ENCODE measurements at places on chromosomes 3 and 15. TPM values are rescaled to one million over a fixed set of nuclear protein-coding genes. Genes with fewer than 3 reads are reported as not detected.

GRCh38 chr15:74776821-74777768 lies 4.8 kb upstream of the CSK start:
- no peak for ATAC-seq

LINGO1 gene
- 0.54 TPM for total RNA-seq

DNA sequence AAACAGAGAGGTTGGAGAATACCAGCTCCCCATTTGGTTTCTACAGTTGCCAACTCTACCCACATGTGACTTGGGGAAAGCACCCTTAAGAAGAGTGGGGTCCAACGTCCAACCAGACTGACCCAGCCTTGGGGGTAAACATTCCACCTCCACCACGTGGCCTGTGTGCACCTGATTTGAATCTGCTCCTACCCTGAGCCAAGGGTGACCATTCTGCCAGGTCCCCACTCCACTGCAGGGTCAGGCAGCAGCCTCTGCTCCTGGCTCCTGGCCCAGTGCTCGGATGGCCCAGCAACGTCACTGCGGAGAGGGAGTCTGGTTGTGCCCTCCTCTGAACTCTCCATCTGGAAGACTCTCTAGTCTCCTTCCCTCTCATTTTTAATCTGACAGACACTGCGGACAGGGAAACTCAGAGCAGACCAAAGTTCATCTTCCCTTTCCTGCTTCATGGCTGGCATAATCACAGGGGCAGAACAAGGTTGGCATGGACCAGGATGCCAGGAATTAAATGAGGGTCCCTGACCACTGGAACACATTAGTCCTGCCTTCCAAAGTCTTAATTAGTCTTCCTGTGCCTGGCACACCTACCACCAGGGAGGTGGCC lies 29.4 kb downstream of the FHIT start:
- ATAC-seq: no peak

- ATAC-seq: no peak
Measured at GRCh38 chr3:142857056-142857455, 31.8 kb downstream of the PCOLCE2 start.

DNA sequence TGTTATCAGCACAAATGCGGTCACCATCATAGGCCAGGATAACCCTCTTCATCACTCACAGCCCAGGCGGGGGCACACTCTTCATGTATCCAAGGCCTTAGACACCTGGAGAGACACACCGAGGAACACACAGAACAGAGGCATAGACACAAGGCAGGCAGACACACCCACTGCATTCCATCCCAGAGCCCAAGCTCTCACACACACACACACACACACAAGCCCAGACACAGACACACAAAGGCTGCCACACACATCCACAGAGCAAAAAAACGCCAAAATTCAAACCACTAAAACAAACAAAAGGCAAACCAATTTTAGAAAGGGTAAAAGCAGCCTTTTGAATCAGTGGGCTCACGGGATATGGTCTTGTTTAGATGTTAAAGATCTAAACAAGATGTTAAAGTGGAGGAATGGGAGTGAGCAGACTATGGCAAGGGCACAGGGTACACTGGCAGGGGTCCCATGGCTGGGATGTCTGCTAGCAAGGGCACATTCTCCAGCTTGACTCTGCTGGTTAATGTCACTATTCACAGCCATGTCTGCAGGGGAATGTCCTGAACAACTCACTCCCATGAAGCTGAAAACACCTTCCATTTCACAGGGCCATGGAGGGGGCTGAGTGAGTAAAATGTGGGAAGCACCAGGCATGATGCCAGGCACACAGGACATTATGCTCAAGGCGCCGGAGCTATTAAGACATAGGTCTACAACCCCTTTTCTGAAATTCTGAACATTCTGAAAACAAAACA lies 14.9 kb upstream of the CRABP1 start:
- ATAC-seq: no peak

DNA sequence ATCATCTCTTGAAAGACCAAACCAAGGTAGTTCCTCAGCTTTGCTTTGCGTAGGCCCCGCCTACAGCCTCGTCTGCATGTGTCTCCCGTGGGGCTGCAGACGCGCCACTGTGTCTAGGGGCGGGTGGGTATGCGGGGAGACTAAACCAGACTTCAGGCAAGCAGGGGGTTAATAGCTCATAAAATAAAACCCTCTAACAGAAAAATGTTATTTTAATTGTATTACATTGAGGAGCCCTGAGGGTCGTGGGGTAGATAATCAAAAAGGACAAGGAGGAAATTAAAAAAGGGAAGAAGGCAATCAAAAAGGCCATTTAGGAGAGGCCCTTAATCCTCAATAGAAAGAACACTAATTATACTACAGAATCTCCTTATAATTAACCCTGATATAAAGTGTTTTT lies 247.6 kb upstream of the ICE2 start:
- no peak for ATAC-seq

GOLGA8G gene
- total RNA-seq: not detected

CADPS gene
- 0.31 TPM for total RNA-seq

DNA sequence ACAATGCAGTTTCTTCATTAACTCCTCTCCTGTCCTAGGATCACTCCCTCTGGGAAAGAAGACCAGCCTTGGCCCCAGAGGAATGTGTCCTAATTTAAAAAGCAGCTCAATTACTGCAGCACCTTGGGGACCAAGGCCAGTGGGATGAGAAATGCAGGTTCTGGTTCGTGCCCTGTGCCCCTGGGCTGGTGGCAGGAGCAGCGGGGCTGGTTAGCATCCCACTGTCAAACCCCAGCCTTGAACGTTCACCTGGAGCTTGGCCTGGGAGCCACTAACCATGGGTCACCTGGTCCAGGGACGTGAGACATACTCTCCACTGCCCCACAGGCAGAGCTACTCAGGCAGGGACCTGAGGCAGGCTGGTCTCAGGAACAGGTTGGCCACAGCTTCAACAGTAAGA lies 8.4 kb upstream of the RTP3 start:
- no peak for ATAC-seq

GRCh38 chr15:68770216-68770615 lies 50.5 kb downstream of the ANP32A start:
- no peak for ATAC-seq

DNA sequence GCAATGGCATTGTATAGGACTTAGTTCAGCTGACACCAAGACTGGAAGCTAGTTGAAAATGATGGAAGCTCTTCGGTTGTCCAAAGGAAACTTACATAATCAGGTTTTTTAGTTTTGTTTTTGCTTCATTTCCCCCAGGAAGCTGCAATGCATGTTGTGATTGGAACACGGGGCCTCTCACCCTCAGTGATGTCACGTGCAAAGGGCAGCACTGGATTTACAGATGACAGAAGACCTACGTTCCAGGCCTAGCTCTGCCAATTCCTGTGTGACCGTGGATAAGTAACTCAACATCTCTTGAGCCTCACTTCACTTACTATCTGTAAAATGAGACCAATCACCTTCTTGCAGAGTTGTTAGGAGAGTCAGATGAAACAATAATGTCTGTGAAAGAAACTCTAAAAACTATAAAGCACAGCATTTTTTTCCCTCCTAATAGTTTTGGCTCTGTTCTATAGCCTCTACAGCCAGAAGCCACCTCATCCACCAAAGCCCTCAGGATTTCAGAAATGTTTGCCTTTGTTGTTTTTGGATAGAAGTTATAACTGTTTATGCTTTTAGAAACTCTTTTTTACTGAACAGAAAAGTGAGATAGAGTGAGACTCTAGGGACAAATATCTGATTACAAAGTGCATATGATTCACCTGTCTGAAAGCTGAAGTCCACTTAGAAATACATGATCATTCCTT lies 4.6 kb downstream of the RBSN start:
- no peak for ATAC-seq

GRCh38 chr3:123881771-123882170 lies 2.4 kb downstream of the MYLK start:
- no peak for ATAC-seq

- peak; percentile 65 for ATAC-seq
Measured at GRCh38 chr3:196423044-196423781, 9.0 kb downstream of the UBXN7 start.

TMCO5A gene
- not detected for total RNA-seq

EFCC1 gene
- 7.3 TPM for total RNA-seq

DNA sequence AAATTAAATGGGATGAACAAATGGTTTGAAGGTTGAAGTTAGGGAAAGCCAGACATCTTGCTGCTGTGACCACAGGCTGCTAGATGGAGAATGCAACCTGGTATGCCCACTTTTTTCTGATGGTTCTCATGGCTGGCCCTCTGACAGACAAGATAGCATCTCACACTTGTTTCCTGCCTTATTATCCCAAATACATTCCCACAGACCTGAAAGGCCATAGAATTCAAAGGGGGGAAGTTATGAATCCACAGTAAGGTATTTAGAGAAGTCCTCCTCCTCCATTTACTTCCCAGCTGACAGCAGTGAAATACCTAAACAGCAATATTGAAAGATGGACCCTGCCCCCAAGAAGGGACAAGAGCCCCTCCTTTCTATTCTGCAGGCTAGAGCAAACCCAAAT lies 32.4 kb downstream of the LEO1 start:
- ATAC-seq: no peak

GRCh38 chr15:64058279-64058678 lies 12.0 kb upstream of the DAPK2 start:
- ATAC-seq: no peak

DNA sequence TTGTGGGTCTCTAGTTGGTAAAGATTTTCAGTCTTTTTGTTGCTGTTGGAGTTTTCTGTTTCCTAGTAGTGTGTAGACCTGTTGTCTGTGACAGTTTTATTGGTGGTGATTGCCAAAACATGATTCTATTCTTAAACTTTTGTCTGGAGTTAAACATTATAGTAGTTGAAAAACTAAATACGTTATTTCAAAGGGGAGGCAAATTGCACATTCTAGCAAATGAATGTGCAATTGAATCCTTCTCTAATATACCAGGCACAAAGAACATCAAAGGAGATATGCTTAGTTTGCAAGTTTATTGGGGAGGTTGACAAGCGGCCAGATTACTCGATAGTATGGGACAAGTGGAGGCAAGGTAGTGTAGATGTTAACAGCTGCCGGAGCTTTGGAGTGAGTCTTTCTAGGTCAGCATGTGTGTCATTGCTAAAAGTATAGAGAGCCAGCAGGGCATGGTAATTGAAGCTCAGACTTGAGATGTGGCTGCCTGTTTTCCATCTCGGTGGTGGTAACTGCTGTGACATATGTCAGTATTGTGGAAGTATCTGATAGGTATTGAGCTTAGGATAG lies 20.6 kb downstream of the CHD2 start:
- ATAC-seq: no peak

CPA3 gene
- 18.6 TPM for total RNA-seq

GRCh38 chr3:71515636-71516365 lies 67.7 kb downstream of the FOXP1 start:
- ATAC-seq: peak; percentile 57

- no peak for ATAC-seq
Measured at GRCh38 chr3:103499967-103500366, 1065.2 kb downstream of the ZPLD1 start.

GRCh38 chr3:73314151-73314951 lies 252.9 kb downstream of the EBLN2 start:
- no peak for ATAC-seq

DNA sequence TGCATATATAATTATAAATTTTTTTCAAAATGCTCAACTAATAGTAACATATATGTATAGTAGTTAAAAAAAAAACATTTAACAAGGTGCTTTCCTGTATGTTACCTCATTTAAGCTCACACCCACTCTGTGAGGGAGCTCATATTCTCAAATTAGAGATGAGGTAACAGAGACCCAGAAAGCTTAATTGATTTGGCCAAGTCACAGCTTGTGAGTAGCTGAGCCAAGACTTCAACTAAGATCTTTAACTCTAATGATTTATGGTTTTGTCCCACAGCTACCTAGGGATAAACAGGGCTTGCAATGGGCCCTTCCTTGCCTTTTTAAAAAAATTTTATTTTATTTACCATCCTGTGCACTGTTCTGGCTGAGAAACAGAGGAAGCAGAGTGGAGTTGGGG lies 230.0 kb upstream of the GOLIM4 start:
- ATAC-seq: no peak

GRCh38 chr15:58521293-58521991 lies 89.7 kb downstream of the LIPC start:
- ATAC-seq: peak; percentile 37

DNA sequence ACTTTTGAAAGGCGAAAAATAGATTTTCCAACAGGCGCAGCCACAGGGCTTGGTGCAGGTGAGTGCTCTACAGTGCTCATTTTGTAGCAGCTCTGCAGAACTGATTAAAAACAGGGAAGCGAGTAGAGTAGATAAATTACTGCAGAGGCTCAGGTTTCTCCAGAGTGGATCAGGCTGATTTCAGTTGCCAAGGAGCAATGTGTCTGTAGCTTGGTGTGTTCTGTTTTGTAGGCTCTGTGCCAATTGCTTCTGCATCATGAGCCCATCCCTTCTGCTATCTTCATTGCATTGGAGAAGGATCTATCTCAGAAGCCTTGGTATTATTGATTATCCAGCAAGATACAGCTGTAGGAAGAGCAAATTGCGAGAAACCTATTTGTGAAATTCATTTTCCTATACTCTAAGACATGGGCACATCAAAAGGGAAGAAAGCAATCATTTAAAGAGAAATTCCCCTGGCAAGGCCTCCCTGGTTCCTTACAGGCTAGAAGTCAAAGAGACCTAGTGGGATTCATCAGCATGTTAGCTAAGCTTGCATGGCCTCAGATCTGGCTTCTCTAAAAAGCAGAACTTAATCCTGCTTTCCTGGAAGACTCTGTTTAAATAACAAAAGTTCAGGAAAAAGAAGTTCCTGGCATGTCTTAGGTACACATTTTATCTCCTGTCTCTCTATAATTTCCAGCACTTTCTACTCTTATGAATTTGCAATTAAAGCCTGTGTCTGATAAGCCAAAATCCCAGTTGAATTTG lies 432.4 kb upstream of the ATP10A start:
- ATAC-seq: no peak

GRCh38 chr15:76065245-76065644 lies 5.5 kb downstream of the TMEM266 start:
- ATAC-seq: no peak

- ATAC-seq: no peak
Measured at GRCh38 chr15:25439369-25439836, 579 bp upstream of the UBE3A start.

ZWILCH gene
- total RNA-seq: 6.0 TPM

GRCh38 chr15:98513428-98513986 lies 134.8 kb upstream of the IGF1R start:
- ATAC-seq: no peak

GRCh38 chr3:48240000-48240963 lies 622 bp upstream of the ZNF589 start:
- peak; percentile 4 for ATAC-seq

FRMD5 gene
- total RNA-seq: 0.72 TPM
